Trophoblast cell (in vitro differentiated cells and primary cell): ENCODE measurements at places on chromosomes 11 and 22.

- no peaks in the 10 kb centered on the region for H3K36me3 ChIP-seq
- no peak overlapping the region for H3K27ac ChIP-seq
- H3K4me1 ChIP-seq: no peaks in the 10 kb centered on the region
- no peak overlapping the region for H3K4me3 ChIP-seq
Observed at GRCh38 chr22:28123989-28124766, 205.1 kb upstream of the PITPNB start.

DNA sequence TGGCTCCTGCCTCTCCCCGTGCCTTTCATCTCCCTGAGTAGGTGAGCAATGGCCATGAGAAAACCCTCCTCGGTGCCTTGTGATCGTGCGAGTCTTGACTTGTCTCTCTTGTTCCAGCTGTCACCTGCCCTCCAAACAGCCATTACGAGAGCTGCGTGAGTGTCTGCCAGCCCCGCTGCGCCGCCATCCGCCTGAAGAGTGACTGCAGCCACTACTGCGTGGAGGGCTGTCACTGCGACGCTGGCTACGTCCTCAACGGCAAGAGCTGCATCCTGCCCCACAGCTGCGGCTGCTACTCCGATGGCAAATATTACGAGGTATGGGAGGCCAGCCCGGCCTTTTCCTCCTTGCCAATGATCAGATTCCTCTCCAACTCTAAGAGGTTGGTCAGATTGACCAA, 51.7 kb downstream of the TECTA start:
- no peak overlapping the region for H3K27ac ChIP-seq
- H3K27me3 ChIP-seq: no peaks in the 10 kb centered on the region
- H3K4me1 ChIP-seq: no peaks in the 10 kb centered on the region

DNA sequence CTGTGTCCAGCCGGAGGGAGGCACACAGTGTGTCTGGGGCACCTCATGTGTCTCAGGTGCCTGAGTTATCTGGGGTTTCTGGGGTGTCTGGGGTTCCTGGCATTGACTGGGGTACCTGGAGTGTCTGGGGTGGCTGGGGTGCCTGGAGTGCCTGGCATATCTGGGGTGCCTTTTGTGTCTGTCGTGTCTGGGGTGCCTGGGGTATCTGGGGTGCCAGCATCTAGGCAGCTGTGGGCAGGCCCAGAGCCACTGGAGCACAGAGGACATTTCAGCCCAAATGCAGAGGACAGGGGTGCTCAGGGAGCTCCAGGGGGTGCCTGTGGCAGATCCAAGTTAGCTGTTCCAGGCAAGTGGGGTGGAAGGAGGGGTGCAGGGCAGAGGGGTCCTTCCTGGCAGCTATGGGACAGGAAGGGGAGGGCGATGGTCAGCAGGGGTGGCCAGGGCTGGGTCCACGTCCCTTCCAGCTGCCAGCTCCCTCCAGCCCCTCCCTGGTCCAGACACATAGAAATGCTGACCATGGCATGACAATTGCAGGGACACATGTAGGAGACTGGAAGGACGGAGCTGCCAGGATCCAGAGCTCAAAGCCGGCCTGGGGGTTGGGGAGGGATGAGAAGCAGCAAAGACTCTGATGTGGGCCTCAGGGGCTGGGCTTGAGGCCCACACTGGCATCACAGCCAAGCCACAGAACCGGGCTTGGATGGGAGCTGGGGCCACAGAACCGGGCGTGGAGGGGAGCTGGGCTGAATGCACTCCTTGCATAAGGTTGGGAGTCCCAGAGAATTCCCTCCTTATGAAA, 133.0 kb downstream of the BRD1 start:
- no peak for DNase-seq
- H3K4me3 ChIP-seq: no peak overlapping the region
- no peaks in the 10 kb centered on the region for H3K36me3 ChIP-seq
- no peaks in the 10 kb centered on the region for H3K27me3 ChIP-seq
- H3K27ac ChIP-seq: no peak overlapping the region
- H3K4me1 ChIP-seq: no peaks in the 10 kb centered on the region

GRCh38 chr11:70828593-70829082, 423.7 kb downstream of the SHANK2 start:
- no peaks in the 10 kb centered on the region for H3K36me3 ChIP-seq
- no peaks in the 10 kb centered on the region for H3K27me3 ChIP-seq
- H3K4me3 ChIP-seq: no peak overlapping the region
- no peak for DNase-seq

DNA sequence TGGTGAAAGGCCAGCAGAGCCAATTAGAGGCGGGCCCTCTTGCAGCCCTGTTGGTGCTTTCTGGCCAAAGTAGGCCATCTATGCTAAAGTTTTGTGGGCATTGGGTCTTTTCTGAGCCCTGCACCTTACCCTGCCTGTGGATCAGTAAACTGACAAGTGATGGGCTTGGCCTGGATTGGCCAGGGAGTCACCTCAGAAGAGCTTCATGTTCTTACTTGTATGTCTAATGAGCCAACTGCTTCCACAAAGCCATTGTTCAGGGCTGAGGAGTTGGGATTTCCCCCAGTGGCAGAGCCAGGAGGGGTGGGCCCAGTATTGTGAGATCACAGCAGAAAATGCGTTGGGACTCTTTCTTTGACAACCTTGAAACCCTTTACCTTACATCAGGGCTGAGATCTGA, 90.4 kb downstream of the CWC15 start:
- DNase-seq: no peak
- H3K27ac ChIP-seq: peak overlapping the region; percentile 76
- H3K27me3 ChIP-seq: no peaks in the 10 kb centered on the region
- H3K4me1 ChIP-seq: peaks cover 11% of the 10 kb centered on the region

DNA sequence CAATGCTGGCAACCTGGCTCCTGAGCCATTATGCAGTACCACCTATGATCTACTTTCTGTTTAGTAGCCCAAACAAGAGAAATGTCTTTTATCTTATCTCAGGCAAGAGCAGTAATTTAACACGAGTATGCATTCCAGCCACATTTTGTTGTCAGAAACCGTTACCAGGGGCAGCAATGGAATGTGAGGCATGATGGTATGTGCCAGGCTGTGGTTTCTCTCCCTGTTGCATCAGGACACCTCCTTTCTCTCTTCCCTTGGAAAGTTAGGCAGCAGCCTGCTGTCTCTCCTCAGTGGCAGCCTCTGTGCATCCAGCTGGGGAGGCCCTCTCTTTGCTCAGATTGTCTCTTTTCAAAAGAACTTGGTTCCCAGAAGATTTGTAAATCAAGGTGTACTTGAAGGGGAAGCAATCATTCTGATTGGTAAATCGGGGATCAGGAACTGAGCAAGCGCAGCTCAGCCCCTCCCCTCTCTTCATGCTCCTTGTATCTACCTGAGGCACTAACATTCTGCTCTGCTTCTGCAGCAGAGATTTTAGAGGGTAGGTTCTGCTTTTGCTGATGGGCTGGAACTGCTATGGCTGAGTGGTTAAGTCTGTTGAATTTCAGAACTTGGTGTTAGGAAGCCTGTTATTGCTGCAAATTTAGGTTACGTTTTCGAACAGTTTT, 229.2 kb downstream of the ADAMTS15 start:
- H3K27ac ChIP-seq: peak overlapping the region; percentile 15
- peaks cover 11% of the 10 kb centered on the region for H3K4me1 ChIP-seq
- no peaks in the 10 kb centered on the region for H3K36me3 ChIP-seq
- H3K4me3 ChIP-seq: no peak overlapping the region
- DNase-seq: peak; percentile 50
- H3K27me3 ChIP-seq: no peaks in the 10 kb centered on the region

DNA sequence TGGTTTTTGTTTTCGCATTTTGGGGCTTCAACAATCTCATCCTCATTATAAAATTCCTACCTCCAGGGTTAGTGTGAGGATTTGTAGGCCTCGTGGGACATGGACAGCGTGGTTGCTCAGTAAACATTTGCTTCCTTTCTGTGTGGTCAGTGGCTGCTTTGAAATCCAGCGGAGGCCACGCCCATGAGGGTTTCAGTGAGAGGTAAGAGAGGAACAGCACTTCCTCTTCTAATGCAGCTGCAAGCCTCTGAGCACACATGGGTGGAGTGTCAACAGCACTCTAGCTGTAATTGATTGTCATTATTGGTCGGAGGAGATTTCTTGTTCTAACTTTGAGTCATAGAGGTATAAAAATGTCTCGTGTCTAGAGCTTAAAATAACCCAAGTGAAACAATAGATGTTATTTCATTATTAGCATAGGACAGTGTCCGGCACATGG, 6.0 kb upstream of the ARHGAP42 start:
- H3K4me1 ChIP-seq: no peaks in the 10 kb centered on the region
- DNase-seq: peak; percentile 78
- no peak overlapping the region for H3K4me3 ChIP-seq
- no peak overlapping the region for H3K27ac ChIP-seq
- H3K36me3 ChIP-seq: no peaks in the 10 kb centered on the region
- no peaks in the 10 kb centered on the region for H3K27me3 ChIP-seq

DNA sequence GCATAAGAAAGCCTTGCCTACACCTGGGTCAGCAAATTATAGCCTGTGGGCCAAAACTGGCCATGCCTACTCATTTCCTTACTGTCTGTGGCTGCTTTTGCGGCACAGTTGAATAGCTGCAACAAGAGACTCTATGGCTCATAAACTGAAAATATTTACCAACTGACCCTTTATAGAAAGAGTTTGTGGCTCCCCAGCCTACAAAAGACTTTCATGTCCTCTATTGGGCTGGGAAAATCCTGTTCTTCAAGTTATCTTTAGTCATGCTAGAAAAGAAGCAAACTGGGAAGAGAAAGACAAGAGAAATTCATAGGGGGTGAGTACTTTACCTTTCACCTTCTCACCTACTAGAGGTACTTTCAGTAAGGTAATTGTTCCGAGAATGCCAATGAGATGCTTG, 175.1 kb downstream of the SWAP70 start:
- no peaks in the 10 kb centered on the region for H3K36me3 ChIP-seq
- no peaks in the 10 kb centered on the region for H3K27me3 ChIP-seq
- peak overlapping the region; percentile 49 for H3K27ac ChIP-seq
- H3K4me3 ChIP-seq: no peak overlapping the region

DNA sequence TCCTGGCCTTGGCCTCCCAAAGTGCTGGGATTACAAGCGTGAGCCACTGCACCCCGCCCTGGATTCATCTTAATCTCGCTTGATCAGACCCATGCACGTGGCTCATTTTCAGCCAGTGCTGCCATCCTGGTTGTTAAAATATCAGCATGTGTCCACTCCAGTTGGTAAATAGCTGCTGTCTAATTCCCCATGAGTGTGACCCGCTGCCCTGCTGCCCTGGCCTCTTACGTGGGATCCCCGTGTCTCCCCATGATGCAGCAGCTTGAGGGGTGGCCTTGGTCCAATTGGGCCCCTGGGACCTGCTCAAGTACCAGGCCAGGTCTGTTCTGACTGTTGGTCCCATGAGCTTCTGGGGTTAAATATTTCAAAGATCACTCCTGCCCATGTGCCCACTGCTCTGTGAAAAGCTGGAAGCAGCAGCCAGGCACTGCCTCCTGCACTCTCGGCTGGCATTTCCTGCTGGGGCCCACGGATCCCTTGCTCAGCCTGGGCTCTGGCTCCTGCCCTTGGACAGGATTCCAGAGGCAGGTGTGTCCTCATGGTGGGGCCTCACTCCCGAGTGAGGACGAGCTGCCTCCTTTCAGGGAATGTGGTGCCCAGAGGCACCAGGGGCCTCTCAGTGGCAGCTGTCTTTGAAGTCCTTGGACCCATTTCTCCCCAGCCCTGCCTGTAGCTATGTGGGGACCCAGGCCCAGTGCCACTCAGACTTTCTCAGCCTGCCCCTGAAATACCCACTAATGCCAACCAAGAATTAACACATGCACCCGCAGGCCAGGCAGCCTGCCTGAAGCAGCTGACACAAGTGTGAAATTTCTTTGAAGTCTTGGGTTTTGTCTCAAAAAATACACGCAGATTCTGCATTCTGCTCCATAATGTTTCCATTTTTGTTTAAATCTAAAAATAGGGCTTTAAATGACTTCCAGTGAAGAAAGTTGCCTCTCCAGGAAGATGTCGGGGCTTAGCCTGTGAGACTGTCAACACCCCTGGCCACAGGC, 38.1 kb upstream of the PRDM11 start:
- no peak overlapping the region for H3K27ac ChIP-seq
- no peak overlapping the region for H3K4me3 ChIP-seq
- no peaks in the 10 kb centered on the region for H3K4me1 ChIP-seq
- no peaks in the 10 kb centered on the region for H3K36me3 ChIP-seq
- H3K27me3 ChIP-seq: no peaks in the 10 kb centered on the region

DNA sequence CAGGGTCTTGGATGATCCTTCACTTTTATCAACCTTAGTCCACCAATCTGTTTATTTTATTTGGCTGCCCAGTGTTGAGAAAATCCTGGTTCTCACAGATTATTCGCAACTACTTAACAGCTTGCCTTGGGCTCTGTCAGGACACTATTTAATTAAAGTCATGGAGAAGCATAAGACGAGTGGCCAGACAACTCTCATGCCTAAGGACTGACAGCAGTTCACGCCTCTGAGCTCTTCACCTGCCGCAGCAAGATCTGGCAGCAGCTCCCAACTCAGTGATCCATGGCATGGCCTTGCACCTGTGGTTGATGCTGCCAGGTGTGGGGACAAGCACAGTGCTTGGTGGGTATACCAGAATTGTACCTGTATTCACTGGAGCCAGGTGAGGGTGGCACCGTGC, 37.8 kb downstream of the HIRA start:
- H3K27ac ChIP-seq: no peak overlapping the region
- no peak overlapping the region for H3K4me3 ChIP-seq
- DNase-seq: no peak
- peaks cover 56% of the 10 kb centered on the region for H3K36me3 ChIP-seq

- no peak overlapping the region for H3K4me3 ChIP-seq
- no peaks in the 10 kb centered on the region for H3K4me1 ChIP-seq
- no peak for DNase-seq
- H3K27ac ChIP-seq: no peak overlapping the region
- H3K36me3 ChIP-seq: no peaks in the 10 kb centered on the region
- no peaks in the 10 kb centered on the region for H3K27me3 ChIP-seq
Observed at GRCh38 chr11:71164621-71165020, 87.8 kb downstream of the SHANK2 start.

- H3K4me3 ChIP-seq: no peak overlapping the region
- no peak overlapping the region for H3K27ac ChIP-seq
- no peaks in the 10 kb centered on the region for H3K36me3 ChIP-seq
- no peaks in the 10 kb centered on the region for H3K27me3 ChIP-seq
- DNase-seq: no peak
- peaks cover 5% of the 10 kb centered on the region for H3K4me1 ChIP-seq
Observed at GRCh38 chr11:35752115-35752514, 89.5 kb downstream of the TRIM44 start.

GRCh38 chr11:10728789-10729472, 22.1 kb upstream of the CTR9 start:
- DNase-seq: no peak
- H3K4me1 ChIP-seq: no peaks in the 10 kb centered on the region
- peak overlapping the region; percentile 72 for H3K4me3 ChIP-seq

- no peaks in the 10 kb centered on the region for H3K27me3 ChIP-seq
- H3K4me1 ChIP-seq: no peaks in the 10 kb centered on the region
- H3K27ac ChIP-seq: no peak overlapping the region
- H3K36me3 ChIP-seq: no peaks in the 10 kb centered on the region
- H3K4me3 ChIP-seq: no peak overlapping the region
Observed at GRCh38 chr11:15180212-15180792, 65.6 kb downstream of the INSC start.
